GM23248 (cell line): ENCODE measurements at places on chromosomes 1 and 21. TPM values are rescaled to one million over a fixed set of nuclear protein-coding genes. Genes with fewer than 3 reads are reported as not detected.

Gene CRYBG2
- total RNA-seq, result not detected in 2 replicates

Gene SMYD3
- 32.1 and 39.1 TPM in 2 replicates for total RNA-seq

Gene NBPF3
- 14.1 and 18.5 TPM in 2 replicates for total RNA-seq

Gene LCE1D
- total RNA-seq, result not detected in 2 replicates

Gene IL20
- total RNA-seq, result 0.25 TPM in 1 of 2 replicates, not detected in the other

Gene ATXN7L2
- total RNA-seq, result 2.1 and 5.3 TPM in 2 replicates

DNA sequence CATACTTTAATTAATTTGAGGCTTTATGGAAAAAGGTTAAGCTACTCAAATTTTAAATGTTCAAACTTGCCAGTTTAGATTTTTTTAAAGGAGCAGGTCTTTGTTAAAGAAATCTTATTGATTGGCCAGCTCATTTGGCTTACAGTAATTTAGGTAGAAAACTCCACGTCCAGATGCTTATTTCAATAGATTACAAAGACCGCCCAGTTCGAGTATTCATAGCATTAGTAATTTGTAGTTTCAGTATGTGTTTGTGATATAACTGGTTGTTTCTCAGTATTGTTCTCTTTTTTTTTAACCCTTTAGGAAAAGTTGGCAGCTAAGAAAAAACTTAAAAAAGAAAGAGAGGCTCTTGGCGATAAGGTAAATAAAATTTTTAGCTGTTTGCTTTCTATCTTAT, 1.6 kb downstream of the RPF1 start:
- no peak overlapping the region for H3K27ac ChIP-seq
- H3K27me3 ChIP-seq, result no peaks in the 10 kb centered on the region
- H3K4me3 ChIP-seq, result peak overlapping the region; percentile 94
- H3K4me1 ChIP-seq, result peaks cover 25% of the 10 kb centered on the region
- H3K36me3 ChIP-seq, result peaks cover 14% of the 10 kb centered on the region

- H3K4me3 ChIP-seq, result no peak overlapping the region
- H3K4me1 ChIP-seq, result peaks cover 30% of the 10 kb centered on the region
- no peaks in the 10 kb centered on the region for H3K36me3 ChIP-seq
- no peak overlapping the region for H3K27ac ChIP-seq
Observed at GRCh38 chr1:225772323-225772768, 5.3 kb upstream of the SRP9 start.

DNA sequence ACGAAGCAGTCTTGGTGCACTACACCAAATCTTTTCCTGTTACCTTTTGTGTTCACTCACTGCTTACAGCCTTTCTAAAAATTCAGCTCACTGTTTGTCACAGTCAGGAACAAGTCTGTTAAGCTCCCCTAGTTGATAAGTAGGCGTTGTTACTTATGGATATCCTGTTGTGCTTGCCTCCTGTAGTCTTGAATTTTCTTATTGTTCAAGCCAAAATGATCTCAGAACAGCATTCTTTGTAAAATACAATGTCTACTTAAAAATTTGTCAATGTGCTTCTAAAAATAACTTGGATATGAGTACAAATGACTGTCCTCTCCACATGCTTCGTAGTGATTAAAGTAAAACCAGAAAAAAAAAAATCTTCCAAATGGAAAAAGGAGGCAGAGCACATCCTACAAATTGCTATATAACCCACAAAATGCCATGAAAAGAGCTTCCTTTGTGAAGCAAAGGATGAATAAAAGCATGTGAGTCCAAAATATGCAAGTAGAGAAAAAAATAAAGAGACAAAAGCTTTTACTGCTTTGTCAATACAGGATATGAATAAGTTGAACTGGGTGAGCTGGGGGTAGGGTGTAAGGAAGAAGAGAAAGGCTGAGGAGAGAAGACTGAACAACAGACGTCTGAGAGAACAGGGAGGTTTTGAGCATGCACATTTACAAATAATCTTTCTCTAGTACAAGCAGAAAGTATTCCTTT, 228.9 kb upstream of the ADGRL4 start:
- DNase-seq, result peak; percentile 51
- H3K27me3 ChIP-seq, result no peaks in the 10 kb centered on the region
- peak overlapping the region; percentile 62 for H3K4me3 ChIP-seq
- H3K36me3 ChIP-seq, result no peaks in the 10 kb centered on the region
- H3K27ac ChIP-seq, result peak overlapping the region; percentile 47
- H3K4me1 ChIP-seq, result peaks cover 18% of the 10 kb centered on the region

DNA sequence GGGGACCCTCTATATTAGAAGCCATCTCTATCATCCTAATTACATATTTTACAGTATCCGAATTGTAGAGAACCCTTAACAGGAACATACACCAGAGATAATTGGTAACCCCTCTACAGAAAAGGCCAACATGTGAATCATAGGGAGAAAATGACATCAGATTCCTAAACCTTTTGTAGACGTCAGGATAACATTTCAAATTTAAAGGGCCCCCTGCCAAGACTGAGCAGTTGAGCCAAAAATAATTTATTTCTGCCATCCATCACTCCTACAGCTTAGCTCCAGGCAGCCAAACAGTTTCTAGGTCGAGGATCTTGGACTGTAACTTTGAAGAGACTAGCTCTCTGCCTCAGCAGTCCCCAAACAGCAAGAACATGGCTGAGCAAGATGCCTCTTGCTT, 21.2 kb downstream of the ZNF697 start:
- no peaks in the 10 kb centered on the region for H3K36me3 ChIP-seq
- peaks cover 14% of the 10 kb centered on the region for H3K4me1 ChIP-seq
- H3K27me3 ChIP-seq, result no peaks in the 10 kb centered on the region
- 0 out of 2 replicates have a peak overlapping the region, but pooled peaks have one; percentile 19 for H3K27ac ChIP-seq
- no peak overlapping the region for H3K4me3 ChIP-seq
- peak; percentile 50 for DNase-seq

- no peaks in the 10 kb centered on the region for H3K36me3 ChIP-seq
- no peak overlapping the region for H3K27ac ChIP-seq
- no peak overlapping the region for H3K4me3 ChIP-seq
- 0 out of 2 replicates have a peak, but pooled peaks cover 4% of the 10 kb centered on the region for H3K27me3 ChIP-seq
- DNase-seq, result peak; percentile 26
Observed at GRCh38 chr1:36122062-36123030, 2.7 kb downstream of the COL8A2 start.

GRCh38 chr1:37453647-37454046, 20.7 kb upstream of the ZC3H12A start:
- H3K4me3 ChIP-seq, result no peak overlapping the region
- peaks cover 10% of the 10 kb centered on the region for H3K4me1 ChIP-seq
- H3K27me3 ChIP-seq, result no peaks in the 10 kb centered on the region
- no peaks in the 10 kb centered on the region for H3K36me3 ChIP-seq
- DNase-seq, result no peak

DNA sequence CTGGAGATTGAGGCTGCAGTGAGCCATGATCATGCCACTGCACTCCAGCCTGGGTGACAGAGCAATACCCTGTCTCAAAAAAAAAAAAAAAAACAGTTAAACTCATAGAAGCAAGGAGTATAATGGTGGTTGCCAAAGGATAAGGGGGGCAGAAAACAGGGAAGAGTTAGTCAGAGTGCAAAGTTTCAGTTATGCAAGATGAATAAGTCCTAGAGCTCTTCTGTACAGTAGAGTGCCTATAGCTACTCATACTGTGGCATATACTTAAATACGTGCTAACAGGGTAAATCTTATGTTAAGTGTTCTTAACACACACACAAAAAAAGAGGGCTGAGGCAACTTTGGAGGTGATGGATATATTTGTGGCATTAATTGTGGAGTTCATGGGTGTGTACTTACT, 75.6 kb upstream of the COA6 start:
- H3K4me1 ChIP-seq, result no peaks in the 10 kb centered on the region
- H3K27ac ChIP-seq, result no peak overlapping the region
- no peak for DNase-seq
- H3K36me3 ChIP-seq, result no peaks in the 10 kb centered on the region
- H3K27me3 ChIP-seq, result peaks cover 5% of the 10 kb centered on the region; the same call in 1 of the 2 replicates
- H3K4me3 ChIP-seq, result no peak overlapping the region

DNA sequence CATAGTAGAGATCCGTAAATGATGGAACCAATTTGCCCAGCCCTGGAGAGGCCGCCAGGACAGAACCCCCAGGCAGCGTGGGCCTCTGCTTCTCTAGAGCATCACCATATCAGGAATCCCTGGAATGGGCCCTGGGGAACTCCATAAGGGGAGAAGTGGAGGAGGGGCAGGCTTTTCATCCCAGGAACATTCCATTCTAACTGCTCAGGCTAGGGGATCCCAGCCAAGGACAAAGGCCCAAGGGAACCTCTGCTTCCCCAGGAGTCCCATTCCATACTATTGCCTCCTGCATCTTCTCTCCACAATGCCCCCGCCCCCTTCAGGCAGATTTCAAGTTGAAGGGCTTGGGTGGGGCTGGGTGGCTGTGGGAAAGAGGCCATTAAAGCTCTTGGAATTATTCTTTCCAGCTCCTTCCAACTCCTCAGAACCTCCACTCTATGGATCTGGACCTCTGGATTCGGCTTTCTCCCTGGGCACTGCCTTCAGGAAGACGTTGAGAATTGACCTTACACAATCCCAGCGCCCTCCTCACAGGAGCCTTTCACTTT, 6.0 kb downstream of the TRNP1 start:
- peak; percentile 97 for DNase-seq
- no peaks in the 10 kb centered on the region for H3K27me3 ChIP-seq
- peak overlapping the region; percentile 82 for H3K4me3 ChIP-seq
- H3K27ac ChIP-seq, result peak overlapping the region; percentile 91
- peaks cover 15% of the 10 kb centered on the region for H3K36me3 ChIP-seq

GRCh38 chr1:79457562-79458224, 451.2 kb upstream of the ADGRL4 start:
- no peak overlapping the region for H3K4me3 ChIP-seq
- H3K27me3 ChIP-seq, result no peaks in the 10 kb centered on the region; the same call in 1 of the 2 replicates
- H3K36me3 ChIP-seq, result no peaks in the 10 kb centered on the region
- no peak overlapping the region for H3K27ac ChIP-seq
- no peak for DNase-seq

- H3K4me3 ChIP-seq, result no peak overlapping the region
- H3K27me3 ChIP-seq, result no peaks in the 10 kb centered on the region
- H3K27ac ChIP-seq, result no peak overlapping the region
- peaks cover 15% of the 10 kb centered on the region; the same call in 1 of the 2 replicates for H3K4me1 ChIP-seq
Observed at GRCh38 chr1:107019166-107019565, 37.3 kb upstream of the PRMT6 start.
